ENCODE measurements at places on chromosomes 4 and X. TPM values are rescaled to one million over a fixed set of nuclear protein-coding genes. Genes with fewer than 3 reads are reported as not detected.

GRCh38 chr4:91222014-91222413 lies 1081.8 kb upstream of the GRID2 start:
- DNase-seq: no peak

DNA sequence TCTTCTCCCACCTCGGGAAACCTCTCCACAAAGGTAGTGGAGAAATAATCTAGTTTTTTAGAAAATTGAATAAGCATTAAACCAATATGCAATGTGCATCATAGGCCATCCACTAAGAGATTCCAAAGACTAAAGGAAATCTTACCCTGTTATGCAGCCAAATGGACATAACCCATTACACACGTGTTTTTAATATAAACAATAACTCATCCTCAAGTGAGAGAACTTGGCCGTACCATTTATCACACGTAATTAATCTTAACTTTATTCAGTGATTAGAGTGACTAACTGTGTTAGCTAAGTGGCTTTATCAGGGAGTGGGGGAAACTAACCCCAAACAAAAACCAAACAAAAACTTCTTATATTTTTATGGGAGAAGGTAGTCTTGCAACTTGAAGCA lies 57.8 kb downstream of the AFM start:
- no peak for DNase-seq

GRCh38 chr4:77413766-77414165 lies 191.9 kb upstream of the CXCL13 start:
- no peak for DNase-seq

DNA sequence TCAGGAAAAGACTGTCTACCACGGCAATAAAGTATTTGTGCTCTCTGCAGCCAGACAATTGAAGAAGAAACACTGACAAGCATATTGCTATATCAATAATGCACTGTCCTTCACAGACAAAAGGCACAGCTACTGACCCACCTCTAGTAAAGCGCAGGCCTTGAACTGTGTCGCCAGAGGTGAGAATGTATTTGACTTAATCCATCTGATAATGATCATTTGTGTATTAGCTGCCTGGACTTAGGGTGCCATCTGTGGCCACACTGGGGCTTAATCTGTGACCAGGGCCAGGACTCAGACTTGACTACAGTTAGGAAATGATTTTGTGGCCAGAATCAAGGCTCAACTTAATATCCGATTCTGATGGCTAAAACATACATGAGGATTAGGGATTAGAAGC lies 260.4 kb downstream of the SMARCA1 start:
- no peak for DNase-seq

DNA sequence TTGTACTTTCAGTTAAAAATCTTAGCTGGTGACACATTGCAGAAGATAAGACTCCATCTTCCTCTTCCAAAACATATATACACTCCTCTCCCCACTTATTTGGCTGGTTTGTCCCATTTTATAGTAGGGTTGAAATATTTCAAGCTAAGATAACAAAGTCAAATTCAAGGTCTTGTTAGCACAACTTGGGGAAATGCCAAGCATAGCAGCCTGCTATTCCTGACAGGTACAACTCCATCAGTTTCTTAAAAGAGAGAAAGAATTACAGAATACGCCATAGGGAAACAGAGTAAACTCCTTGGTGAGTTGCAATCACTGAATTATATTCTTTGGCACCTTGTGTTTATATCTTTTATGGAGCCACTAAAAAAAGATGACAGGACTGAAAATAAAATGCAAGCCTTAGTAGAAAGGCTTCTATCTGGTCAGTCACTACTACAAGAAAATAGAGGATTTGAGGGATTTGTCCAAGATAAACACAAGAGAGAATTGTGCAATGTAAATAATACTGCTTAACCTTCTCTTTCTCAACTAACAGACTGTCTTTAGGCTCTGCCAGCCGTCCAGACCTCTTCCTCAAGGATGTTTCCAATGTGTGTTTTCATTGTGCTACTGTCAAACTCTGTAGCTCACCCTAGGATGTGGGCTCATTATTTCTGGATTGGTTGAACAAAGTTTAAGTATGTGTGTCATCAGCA lies 170.3 kb downstream of the VEGFC start:
- no peak for DNase-seq

- DNase-seq: no peak
Measured at GRCh38 chr4:83128240-83128929, 13.9 kb upstream of the PLAC8 start.

GRCh38 chr4:165199722-165200121 lies 7.6 kb upstream of the KLHL2 start:
- no peak for DNase-seq

- DNase-seq: peak; percentile 31
Measured at GRCh38 chrX:74925225-74926088, at the start of gene NEXMIF. Gene NEXMIF (minus strand): TSS chrX:74925452.

- DNase-seq: no peak
Measured at GRCh38 chr4:1989533-1990347, 19.0 kb downstream of the NELFA start.

DNA sequence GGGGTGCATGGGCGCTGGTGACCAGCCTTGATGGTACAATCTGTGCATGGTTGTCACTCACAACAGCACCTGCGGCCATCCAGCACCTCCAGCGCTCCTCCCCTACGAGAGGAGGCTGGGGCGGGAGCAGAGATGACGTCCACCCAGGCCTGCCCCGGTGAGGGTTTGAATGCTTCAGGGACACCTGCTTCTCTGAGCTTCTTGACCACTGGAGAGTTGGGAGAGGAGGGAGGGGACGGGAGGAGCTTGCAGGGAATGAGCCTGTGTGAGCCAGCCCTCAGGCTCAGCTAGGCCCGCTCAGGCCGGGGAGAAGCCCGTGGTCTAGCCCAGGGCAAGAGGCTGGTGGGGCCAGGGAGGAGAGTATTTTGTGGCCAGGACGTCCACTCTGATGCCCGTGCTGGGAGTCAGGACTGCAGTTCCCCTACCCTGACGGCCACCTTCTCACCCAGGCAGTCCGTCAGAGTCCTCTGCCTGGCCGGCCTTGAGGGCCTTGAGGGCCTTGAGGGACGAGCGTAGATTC lies 59.2 kb downstream of the CPZ start:
- DNase-seq: no peak

- DNase-seq: peak; percentile 68
Measured at GRCh38 chr4:163548481-163549243, 54.2 kb downstream of the TMA16 start.

DNA sequence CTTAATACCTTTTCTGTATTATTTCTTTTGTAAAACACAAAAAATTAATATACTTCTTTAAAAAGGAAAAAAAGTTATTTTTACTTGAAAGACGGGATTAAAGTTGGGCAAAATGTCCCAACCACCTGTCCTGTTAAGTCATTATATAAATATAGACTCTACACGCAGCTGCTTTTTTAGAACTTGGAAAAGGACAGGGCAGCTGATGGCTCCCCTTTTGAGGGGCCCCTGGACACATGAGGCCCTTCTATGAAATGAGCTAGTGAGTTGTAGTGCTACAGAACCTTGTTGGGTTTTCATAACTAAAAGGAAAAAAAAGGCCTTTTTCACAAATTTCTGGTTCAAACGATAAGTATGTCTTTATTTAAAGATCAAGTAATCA lies 600 bp upstream of the BEX2 start:
- no peak for DNase-seq

GRCh38 chr4:189513421-189513820 lies 427.3 kb upstream of the FRG1 start:
- no peak for DNase-seq

GRCh38 chrX:8141896-8142295 lies 29.2 kb downstream of the VCX2 start:
- DNase-seq: no peak

GRCh38 chr4:171025776-171026175 lies 787.4 kb upstream of the GALNTL6 start:
- no peak for DNase-seq

DNA sequence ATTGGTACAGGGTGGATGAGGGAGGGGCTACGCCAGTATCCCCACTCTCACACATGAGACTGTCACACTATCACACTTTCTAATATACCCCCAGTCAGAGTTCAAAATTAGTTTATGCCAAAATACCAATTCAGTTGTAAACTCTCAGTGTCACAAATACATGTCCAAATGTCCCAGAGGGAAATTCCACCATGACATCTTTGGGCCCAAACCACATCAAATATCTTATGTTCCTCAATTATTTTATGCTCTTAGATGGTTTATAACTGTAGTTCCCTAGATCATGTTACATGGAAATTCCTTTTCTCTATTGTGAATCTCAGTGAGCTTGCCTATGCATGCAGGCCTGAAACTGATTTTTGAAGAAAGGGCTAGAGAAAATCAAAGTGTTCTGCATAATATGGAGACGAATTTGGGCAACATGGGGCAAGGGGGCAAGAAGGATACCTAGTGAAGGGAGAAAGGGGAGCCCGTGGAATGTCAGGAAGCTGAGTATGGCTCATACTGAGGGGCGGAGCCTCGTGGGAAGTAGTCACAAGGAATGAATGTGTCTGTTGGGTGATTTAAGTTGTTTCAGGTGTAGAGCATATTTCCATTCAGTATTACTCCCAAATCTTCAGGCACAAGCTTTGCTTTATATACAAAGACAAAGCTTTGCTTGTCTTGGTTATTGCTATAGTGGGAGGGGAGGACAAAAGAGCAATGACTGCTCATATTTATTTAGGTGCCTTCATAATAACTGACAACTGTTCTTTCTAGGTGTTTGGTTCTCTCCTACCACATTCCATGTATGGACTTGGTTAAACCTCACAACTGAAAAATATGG lies 40.8 kb downstream of the CLNK start:
- DNase-seq: no peak

DNA sequence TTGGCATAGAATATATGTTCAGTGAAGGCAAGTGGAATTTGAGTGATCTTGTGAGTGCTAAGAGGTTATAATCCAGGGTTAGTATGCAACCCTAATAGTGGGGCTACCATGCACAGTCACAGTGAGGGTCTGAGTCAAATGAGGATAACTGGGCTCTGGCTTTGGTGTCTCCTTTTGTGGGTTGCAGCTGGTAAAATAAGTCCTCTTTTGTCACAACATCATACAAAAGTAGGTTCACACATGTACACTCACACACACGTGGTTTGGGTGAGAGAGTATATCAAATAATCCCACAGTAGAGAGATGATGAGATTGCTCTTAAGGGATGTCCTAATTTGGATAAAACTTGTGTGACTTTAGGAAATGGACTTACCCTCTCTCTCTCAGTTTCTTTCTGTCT lies 79.6 kb upstream of the EOLA2 start:
- DNase-seq: no peak

DNA sequence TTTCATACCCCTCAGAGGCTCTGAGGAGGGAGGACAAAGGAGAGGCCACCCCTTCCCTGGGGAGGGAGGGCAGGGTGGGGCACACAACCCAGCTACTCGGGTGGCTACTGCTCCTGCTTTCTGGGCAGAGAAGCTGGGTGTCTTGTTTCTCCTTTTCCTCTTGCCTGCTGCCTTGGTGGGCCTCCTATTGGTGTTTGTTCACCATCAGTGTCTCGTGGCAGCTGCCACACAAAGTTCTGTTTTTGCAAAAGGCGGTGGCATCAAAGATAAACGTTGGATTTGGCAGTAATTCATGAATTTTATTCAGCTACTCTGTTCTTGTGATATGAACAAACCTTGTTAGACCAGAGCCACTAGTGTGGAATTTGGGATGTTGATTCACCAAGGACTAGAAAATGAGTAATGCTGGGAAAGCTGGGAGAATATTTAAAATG lies 153.0 kb upstream of the SCML1 start:
- no peak for DNase-seq

- DNase-seq: no peak
Measured at GRCh38 chrX:41301438-41301824, 32.5 kb upstream of the DDX3X start.

GRCh38 chr4:53963336-53963735 lies 101.1 kb downstream of the CHIC2 start:
- no peak for DNase-seq

DNA sequence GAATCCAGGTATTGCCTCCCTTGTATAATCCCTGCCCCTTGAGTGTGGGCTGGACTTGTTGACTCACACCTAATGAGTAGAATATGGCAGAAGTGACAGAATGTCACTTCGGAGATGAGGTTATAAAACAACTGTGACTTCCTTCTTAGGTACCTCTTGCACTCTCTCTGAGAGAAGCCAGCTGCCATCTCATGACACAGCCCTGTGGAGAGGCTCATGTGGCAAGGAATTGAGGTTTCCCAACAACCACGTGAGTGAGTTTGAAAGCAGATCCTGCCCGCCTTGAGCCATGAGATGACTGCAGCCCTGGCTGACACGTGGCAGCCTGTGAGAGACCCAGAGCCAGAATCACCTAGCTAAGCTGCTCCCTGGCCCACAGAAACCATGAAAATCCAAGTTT lies 13.5 kb downstream of the ASB11 start:
- no peak for DNase-seq

GRCh38 chrX:20547611-20548051 lies 280.9 kb upstream of the RPS6KA3 start:
- no peak for DNase-seq

DNA sequence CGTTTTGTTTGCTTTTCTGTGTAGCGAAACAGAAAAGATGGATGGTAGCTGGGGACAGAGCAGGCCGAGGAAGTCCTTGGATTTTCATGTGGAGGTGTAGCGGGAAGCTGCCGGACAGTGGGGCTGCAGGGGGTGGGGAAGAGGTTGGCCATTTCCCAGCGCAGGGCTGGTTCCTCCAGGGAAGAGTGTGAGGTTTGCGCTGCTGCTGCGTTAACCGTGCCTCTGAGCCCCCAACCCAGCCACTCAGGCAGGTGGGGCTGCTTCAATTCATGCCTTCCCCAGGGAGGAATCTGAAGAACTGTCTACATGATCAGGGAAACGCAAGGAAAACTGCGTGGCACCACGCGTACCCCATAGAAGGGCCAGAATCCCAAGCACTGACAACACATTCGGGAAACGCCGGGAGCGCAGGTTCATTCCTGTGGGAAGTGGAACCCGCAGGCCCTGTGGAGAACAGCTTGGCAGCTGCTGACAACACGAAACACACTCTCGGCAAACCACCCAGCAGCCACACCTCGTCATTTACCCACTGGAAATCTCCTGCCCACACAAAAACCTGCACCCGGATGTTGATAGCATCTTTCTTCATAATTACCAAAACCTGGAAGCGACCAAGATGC lies 57.7 kb downstream of the PCGF3 start:
- DNase-seq: no peak

GRCh38 chr4:34720571-34720970 lies 1523.7 kb downstream of the ARAP2 start:
- DNase-seq: no peak

GRCh38 chr4:88998891-88999290 lies 58.1 kb downstream of the FAM13A start:
- no peak for DNase-seq

GRCh38 chrX:105451401-105451800 lies 230.9 kb upstream of the TEX13A start:
- no peak for DNase-seq

C4orf36 gene
- total RNA-seq: 0.38 TPM

ATOH1 gene
- not detected for total RNA-seq

FHIP1A gene
- total RNA-seq: 0.76 TPM

ZNF711 gene
- total RNA-seq: 3.5 TPM

ADH4 gene
- total RNA-seq: not detected

SMIM31 gene
- total RNA-seq: not detected

GPC3 gene
- total RNA-seq: not detected

SCFD2 gene
- 11.3 TPM for total RNA-seq

PCDH7 gene
- total RNA-seq: 0.51 TPM
